WTC11 (cell line): ENCODE measurements at places on chromosomes 16 and 17. TPM values are rescaled to one million over a fixed set of nuclear protein-coding genes. Genes with fewer than 3 reads are reported as not detected.

GRCh38 chr17:29693751-29694150, 71.0 kb upstream of the CORO6 start:
- H3K4me3 ChIP-seq, result no peak overlapping the region
- DNase-seq, result no peak
- no peaks in the 10 kb centered on the region for H3K4me1 ChIP-seq
- no peak overlapping the region for H3K27ac ChIP-seq
- no peaks in the 10 kb centered on the region for H3K36me3 ChIP-seq
- no peaks in the 10 kb centered on the region for H3K27me3 ChIP-seq

The CCL17 gene
- total RNA-seq, result not detected in 3 replicates

- no peaks in the 10 kb centered on the region; the same call in 1 of the 2 replicates for H3K27me3 ChIP-seq
- 0 out of 2 replicates have a peak overlapping the region, but pooled peaks have one; percentile 41 for H3K27ac ChIP-seq
- peaks cover 14% of the 10 kb centered on the region for H3K36me3 ChIP-seq
- DNase-seq, result no peak
- H3K4me1 ChIP-seq, result peaks cover 26% of the 10 kb centered on the region
Measured at GRCh38 chr16:60636117-60636516, 1400.1 kb downstream of the CDH8 start.

- no peak overlapping the region for H3K4me3 ChIP-seq
- no peaks in the 10 kb centered on the region for H3K4me1 ChIP-seq
- H3K27ac ChIP-seq, result no peak overlapping the region
- peaks cover 43% of the 10 kb centered on the region for H3K36me3 ChIP-seq
- no peak for DNase-seq
Measured at GRCh38 chr16:89667633-89668032, 10.0 kb downstream of the SPATA33 start.

DNA sequence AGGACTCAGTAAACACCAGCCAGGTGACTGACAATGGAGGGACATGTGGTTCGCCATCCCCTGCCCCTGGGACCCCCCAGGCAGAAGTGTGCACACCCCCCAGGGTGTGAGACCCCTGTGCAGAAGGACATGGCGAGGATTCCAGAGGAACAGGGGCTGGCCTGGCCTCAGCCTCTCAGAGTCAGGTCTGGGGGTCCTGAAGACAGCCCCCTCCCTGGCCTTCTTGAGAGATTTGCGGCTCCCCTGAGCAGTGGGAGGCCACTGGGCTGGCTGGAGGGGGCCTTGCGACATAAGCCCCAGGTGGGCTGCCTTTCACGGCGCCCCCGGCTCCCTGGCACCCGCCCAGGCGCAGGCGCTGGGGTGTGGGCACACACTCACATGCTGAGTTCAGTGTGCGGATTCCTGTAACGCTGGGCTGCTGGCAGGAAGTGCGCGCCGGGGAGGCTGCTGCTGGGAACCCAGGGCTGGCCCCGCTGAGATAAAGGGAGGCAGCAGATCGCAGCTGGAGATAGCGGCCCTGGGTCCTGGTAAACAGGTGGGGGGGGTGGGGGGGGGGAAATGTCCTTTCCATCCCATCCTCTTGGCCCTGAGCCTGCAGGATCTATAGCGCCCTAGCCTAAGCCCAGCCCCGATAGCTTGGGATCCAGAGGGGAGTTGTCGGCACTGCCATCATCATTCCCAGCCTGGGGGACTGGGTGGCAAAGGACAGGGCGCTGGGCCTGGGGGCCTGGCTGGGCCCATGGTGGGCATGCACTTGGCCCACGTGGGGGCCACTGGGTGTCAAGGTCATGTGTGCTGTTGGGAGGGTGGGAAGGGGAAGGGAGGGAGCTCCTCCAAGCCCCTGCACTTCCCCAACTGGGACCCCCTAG, 27.1 kb downstream of the TMEM235 start:
- no peaks in the 10 kb centered on the region for H3K27me3 ChIP-seq
- no peak for DNase-seq

The ZNF764 gene
- total RNA-seq, result 9.0 to 10.4 TPM (median 9.1 TPM) in 3 replicates
